GM12892 (cell line): ENCODE measurements at places on chromosomes 12 and 14.

- no peak for DNase-seq
Observed at GRCh38 chr12:124834822-124835221, 28.8 kb downstream of the SCARB1 start.

- no peak for DNase-seq
Observed at GRCh38 chr12:2076196-2076570, 23.4 kb downstream of the CACNA1C start.

DNA sequence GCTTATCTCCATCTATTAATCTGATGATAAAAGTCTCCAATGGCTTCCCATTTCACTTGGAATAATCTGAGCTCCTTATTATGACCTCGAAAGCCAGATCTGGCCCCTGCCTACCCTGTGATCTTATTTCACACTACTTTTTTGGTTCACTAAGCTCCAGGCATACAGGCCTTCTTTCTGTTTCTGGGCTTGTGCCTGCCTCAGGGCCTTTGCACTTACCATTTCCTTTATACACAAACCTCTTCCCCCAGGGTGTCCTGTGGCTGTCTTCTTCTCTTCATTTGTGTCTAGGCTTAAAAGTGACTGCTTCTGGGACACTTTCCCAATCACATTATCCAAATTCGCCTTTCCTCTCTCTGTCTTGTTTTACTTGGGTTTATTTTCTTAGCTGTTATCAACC lies 478.8 kb downstream of the LRIG3 start:
- DNase-seq: no peak

- DNase-seq: no peak
Observed at GRCh38 chr14:23078692-23079116, 16.2 kb downstream of the ACIN1 start.

- DNase-seq: no peak
Observed at GRCh38 chr14:88929656-88930436, 105.4 kb downstream of the TTC8 start.

- no peak for DNase-seq
Observed at GRCh38 chr12:52645120-52645761, 6.8 kb downstream of the KRT2 start.

GRCh38 chr12:124583854-124584253 lies 16.4 kb upstream of the NCOR2 start:
- no peak for DNase-seq

DNA sequence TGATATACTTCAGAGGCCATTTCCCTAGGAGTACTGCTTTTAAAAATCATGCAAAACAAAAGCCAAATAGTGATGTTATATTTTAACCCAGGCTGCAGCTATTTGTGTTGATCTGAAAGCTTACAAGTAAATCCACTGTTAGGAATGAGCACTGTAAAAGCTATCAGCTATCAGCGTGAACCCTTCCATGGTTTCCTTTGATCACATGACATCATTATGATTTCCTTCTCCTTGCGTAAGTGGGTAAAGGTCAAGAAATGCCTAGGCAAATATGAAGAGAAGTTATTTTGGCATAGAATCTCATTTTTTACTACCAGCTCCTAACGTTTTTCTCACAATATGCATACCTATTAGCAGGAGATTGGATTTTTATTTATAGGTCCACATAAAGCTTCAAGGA lies 48.6 kb upstream of the CATSPERB start:
- no peak for DNase-seq

- no peak for DNase-seq
Observed at GRCh38 chr14:40074169-40074568, 641.9 kb upstream of the FBXO33 start.

DNA sequence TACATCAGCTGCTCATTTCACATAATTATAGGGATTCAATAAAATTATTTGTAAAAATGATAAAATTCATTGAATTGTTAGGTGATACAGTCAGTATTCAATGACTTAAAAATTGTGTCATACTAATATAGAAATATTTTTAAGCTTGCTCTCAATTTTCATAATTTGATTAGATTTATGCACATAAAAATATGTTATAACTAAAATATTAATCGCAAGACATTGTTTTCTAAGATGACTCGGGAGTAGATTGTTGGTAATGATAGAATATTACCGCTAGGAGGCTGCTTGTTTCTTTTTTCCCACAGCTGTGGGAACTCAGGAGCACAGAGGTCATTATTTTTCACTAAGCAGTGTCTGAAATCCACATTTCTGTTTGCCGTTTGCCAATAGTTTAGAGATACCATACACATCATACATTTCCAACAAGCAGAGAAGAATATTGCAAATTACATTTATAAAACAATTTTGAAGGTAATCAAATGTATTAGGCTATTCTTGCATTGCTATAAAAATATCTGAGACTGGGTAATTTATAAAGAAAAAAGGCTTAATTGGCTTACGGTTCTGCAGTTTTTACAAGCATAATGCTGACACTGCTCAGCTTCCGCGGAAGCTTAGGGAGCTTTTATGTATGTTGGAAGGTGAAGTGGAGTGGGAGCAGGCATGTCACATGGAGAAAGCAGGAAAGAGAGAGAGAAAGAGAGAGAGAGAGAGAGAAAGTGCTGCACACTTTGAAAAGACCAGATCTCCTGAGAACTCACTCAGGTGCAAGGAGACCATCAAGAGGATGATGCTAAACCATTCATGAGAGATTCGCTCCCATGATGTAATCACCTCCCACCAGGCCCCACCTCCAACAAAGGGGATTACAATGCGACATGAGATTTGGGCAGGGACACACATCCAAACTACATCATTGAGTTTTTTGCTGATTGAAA lies 9.2 kb downstream of the CD69 start:
- DNase-seq: no peak

GRCh38 chr14:105010891-105011291 lies 10.0 kb downstream of the CDCA4 start:
- no peak for DNase-seq

GRCh38 chr12:108839890-108840230 lies 17.5 kb downstream of the SSH1 start:
- no peak for DNase-seq

- no peak for DNase-seq
Observed at GRCh38 chr12:19801941-19802340, 362.6 kb downstream of the AEBP2 start.

DNA sequence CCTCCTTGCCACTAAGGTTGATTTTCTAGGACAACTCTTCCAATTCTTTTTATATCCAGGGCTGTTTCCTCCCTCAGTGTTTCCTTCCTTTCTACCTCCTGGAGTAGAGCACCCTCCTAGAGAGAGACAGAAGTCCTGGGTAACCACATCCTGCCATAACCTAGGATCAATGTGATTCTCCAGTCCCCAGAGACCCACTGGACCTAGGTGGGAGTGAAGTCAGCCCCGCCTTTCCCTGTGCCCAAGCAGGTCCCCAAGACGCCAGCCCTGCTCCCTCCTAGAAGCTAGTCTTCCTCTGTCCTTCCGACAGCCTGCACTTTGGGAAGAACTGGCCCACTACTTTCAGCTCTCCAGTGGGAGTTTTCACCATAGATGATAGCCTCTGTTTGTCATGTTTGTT lies 166.8 kb upstream of the PLEKHG7 start:
- no peak for DNase-seq

GRCh38 chr12:49789992-49790391 lies 38.2 kb downstream of the NCKAP5L start:
- no peak for DNase-seq

GRCh38 chr14:93232159-93232558 lies 25.1 kb downstream of the UBR7 start:
- DNase-seq: no peak

DNA sequence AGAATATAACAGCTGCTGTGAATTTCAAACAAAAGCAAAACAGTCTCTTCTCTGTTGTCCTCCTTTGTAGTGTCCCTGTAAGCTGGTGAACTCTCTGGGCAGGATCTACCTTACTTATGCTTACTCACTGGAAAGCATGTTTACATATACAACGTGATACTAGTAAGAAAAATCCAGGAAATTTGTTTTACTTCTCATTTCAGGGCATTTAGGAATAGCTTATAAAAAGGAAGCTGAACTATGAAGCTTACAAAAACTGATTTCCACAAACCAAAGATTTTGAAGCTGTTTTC lies 311.0 kb downstream of the NOVA1 start:
- DNase-seq: no peak
